ENCODE measurements at places on chromosomes 5 and 9. TPM values are rescaled to one million over a fixed set of nuclear protein-coding genes. Genes with fewer than 3 reads are reported as not detected.

Gene ZCCHC9
- 15.0 TPM for total RNA-seq

Gene CRB2
- total RNA-seq, result not detected

Gene SPATA6L
- 3.8 TPM for total RNA-seq

GRCh38 chr9:130895481-130896232 is 955 bp downstream of the QRFP start:
- no peak for DNase-seq

Data from glomerular endothelial cell (primary cell).